ENCODE measurements at places on chromosomes 4 and X.
A peak's percentile ranks its signal among the peaks of the same experiment; 100 is the strongest.

DNA sequence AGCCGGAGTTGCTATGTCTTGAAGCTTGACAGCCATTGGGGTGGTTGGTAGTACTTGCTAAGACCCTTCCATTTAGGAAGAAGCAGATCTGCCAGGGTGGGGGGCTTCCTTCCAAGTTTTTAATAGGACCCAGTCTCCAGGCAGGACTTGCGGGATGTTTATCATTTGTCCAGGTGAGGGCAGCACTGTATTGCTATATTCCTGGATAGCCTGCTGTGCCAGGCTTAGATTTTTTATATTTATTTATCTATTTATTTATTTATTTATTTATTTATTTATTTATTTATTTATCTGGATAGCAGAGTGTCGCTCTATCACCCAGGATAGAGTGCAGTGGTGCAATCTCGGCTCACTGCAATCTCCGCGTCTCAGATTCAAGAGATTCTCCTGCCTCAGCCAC is 87.4 kb upstream of the CT45A1 start:
- DNase-seq = no peak

- DNase-seq = no peak
Observed at GRCh38 chr4:173005912-173006633, 162.5 kb upstream of the GALNT7 start.

GRCh38 chrX:49932791-49933190 is 10.4 kb downstream of the CLCN5 start:
- DNase-seq = no peak

GRCh38 chr4:139872274-139872673 is 206.7 kb downstream of the MGST2 start:
- DNase-seq = no peak

GRCh38 chr4:78570117-78570516 is 18.5 kb downstream of the ANXA3 start:
- no peak for DNase-seq

GRCh38 chr4:150578745-150579501 is 3.0 kb upstream of the MAB21L2 start:
- DNase-seq = no peak

DNA sequence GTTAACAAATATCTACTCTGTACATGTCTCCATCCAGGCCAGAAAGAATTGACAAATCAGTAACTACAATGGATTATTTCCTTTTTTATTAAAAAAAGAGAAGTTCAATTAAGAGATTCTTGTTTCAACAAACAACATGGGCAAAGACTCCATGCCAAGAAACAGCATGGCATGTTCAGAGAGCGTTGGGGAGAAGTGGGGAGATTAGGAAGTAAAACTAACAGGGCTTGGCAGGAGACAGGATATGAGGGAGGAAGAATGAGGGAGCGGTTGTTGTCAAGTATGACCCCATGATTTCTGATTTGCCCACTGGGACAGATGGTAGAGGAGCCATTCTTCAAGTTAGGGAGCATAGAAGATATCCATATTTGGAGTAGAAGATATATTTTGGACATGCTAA is 128.4 kb downstream of the RNF150 start:
- no peak for DNase-seq

DNA sequence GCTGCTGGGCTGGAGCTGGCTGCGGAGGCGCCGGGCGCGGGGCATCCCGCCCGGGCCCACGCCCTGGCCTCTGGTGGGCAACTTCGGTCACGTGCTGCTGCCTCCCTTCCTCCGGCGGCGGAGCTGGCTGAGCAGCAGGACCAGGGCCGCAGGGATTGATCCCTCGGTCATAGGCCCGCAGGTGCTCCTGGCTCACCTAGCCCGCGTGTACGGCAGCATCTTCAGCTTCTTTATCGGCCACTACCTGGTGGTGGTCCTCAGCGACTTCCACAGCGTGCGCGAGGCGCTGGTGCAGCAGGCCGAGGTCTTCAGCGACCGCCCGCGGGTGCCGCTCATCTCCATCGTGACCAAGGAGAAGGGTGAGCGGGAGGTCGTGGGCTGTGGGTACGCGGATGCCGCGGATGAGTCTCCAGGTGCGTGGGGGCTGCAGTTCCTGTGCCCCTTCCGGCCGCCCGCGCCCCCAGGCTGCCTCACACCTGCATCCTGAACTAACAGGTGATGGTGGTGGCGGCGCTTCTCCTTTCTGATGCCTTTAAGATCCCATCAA is 499 bp downstream of the CYP2U1 start:
- peak; percentile 74 for DNase-seq

DNA sequence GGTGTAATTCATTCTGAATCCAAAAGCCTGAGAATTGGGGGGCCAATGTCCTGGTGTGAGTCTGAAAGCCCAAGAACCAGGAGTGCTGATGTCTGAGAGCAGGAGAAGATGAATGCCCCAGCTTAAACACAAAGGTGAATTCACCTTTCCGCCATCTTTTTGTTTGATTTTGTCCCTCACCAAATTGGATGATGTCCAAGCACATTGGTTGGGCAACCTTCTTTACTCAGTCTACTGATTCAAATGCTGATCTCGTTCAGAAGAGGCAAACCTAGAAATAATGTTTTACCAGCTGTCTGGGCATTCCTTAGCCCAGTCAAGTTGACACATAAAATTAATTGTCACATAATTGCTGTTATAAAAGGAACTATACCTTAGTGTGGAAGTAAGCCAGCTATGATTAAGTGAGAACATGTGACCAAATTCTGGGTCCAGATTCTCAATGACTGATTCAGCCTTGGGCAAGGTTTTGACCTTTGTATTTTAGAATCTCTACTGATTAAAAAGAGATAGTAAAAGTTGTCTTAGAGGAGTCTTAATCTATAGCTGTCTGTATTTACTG is 34.5 kb upstream of the SLC4A4 start:
- no peak for DNase-seq

DNA sequence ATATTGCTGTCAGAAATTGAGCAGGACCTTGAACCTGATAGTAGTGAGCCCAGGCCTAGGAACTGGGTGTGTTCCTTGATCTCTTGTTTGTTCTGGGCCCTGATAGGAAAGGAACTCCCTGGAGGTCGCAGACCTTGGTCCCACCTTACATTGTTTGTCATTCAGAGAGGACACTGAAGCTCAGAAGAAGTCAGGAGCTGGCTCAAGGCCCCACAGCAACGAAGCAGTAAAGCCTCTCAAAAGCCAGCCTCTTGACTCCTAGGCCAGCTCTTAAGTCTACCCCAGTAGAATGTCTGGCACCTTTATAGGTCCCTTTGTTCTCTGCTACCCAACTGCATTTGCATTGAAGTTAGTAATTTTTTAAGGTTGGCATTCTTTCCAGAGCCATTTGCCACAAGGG is 46.8 kb downstream of the MAMLD1 start:
- no peak for DNase-seq

DNA sequence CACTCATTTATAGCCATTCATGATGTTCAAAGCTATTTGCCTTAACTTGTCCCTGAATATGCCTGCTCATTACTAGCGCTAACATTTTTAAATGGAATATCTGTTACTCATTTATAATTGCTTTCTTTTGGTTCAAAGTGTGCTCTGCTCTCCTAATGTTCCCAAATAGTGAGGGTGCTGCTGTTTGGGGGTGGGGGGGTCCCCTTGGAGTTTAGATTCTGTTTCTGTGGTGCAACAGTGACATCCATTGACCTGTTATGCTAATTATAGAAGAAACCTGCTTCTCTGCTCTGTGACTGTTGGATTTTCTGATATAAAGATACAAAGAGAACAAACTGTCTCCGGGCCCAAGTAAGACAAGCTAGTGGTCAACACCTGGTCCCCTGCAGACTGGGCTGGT is 222.4 kb downstream of the SHROOM3 start:
- DNase-seq = no peak

DNA sequence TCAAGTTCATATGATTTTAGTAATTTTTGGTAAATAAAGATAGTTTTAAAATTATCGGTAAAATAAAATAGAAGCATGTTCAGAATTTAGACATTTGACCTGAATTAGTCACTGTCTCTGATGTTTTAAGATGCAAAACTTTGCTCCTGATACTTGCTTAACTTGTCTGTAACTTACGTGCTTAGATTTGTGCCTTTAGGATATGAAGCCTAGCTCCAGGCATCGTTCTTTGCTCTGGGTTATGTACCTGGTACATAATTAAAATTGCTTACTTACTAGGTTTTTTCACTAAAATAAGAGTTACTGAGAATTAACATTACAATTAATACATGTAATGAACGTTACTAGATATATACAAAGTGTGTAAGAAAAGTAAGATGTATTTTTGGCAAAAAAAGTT is 24.9 kb upstream of the AADAT start:
- DNase-seq = no peak

- DNase-seq = no peak
Observed at GRCh38 chr4:121189326-121190215, 25.4 kb upstream of the TNIP3 start.

DNA sequence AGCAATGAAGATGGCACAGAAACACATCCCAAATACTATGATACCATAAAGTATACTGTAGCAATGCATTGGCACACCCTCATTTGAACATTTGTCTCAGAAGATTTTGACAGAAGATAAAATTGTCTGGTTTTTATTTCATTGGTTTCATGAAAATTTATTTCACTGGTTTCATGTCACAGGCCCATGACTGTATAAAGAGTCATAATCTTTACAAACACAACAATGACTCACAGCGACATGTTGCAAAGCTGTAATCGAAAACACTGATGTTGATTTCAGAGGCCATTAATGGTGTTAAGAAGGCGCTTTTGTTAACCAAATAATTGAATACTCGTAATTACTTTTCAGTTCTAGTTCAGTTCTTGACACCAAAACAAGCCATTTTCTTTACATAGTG is 8.1 kb upstream of the DTHD1 start:
- no peak for DNase-seq

DNA sequence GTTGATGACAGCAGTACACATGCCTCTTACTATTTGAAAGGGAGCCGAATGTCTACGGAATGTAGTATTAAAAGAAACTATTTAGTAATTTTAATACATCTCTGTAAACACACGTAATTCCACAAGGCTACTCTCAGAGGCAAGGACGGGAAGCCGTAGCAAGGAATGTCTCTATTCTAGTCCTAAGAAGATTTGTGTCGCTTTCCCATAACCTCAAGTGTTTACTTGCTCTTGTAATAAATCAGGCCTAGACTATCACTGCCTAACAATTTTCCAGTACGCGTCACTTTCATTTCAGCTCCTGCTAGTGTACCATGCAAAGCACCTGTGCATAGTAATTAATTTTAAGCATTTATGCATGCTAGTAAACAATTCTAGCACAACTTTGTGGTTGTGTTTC is 86.7 kb downstream of the OR13H1 start:
- no peak for DNase-seq

DNA sequence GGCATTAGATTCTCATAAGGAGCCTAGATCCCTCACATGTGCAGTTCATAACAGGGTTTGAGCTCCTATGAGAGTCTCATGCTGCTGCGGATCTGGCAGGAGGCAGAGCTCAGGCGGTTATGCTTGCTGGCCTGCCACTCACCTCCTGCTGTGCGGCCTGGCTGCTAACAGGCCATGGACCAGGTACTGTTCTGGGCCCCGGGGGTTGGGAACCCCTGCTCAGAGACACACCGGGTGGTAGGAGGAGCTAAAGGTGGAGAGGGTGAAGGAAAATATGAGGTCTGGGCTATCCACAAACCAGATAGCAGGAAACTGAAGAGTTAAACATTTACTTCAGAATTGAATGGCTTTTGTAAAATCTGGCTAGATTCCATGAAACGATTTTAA is 5.9 kb upstream of the F11 start:
- no peak for DNase-seq

DNA sequence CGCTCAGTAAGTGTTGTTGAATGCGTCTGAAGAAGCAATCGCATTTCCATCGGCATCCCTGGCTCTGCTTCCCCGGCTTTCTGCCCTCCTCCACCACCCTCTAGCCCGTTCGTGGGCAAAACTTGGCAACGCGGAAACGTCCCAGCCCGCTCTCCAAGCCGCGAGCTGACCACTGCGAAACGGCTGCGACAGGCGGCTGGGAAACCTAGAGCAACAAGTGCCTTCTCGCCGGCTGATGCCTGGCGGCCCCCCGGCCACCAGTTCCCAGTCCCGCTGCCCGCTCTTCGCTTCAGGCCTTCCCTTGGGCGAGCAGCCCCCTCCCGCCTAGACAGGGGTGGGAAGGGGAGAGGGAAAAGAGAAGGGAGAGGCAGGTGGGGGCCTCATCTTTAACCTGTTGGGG is 837 bp downstream of the CITED1 start:
- no peak for DNase-seq

DNA sequence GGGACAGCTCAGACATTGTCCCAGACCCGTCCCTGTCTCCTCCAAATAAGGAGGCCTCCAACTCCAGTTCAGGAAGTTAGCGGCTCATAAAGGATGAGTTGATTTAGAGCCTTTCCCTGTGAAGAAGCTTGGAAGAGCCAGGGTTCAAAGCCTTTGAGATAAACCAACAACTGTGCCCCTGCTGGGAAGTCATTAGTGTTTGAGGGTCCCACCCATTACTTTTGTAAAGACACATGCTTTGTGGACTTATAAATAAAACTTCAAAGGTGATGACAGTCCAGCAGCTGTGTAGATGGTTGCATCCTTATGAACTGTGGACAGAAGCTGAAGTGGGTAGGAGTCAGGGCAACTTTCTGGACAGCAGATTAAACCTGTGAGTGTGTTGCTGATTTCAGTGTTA is 86.0 kb upstream of the PGRMC2 start:
- no peak for DNase-seq

GRCh38 chr4:80407246-80407645 is 71.7 kb downstream of the CFAP299 start:
- no peak for DNase-seq

DNA sequence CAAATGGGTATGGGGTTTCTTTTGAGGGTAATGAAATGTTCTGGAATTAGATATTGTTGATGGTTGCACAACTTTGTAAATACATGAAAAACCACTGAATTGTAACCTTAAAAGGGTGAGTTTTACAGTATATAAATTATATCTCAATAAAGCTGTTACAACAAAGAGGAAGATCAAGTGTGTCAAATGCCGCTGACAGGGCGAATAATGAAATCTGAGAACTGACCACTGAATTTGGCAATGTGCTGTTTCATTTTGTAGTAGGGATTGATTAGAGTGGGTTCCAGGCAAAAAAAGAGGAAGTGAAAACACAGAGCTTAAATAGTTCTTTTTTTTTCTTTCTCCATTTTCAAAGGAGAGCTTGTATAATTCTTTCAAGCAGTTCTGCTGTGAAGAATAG is 161.1 kb upstream of the NAP1L5 start:
- no peak for DNase-seq

DNA sequence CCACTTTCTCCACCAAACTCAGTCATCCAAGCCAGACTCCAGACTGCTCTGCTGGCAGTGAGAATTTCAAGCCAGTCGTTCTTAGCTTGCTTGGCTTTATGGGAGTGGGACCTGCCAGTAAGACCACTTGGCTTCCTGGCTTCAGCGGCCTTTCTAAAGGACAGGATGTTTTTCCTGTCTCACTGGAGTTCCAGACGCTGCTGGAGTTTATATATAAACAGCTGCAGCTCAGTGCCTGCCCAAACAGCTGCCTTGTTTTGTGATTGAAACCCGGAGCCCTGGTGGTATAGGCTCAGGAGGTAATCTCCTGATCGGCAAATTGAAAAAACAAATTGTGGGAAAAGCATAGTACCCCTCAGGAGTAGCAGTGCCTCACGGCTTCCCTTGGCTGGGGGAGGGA is 1165.8 kb upstream of the ADGRL3 start:
- no peak for DNase-seq

- DNase-seq = no peak
Observed at GRCh38 chrX:38232079-38232686, 11.5 kb upstream of the SRPX start.
